ENCODE measurements at places on chromosomes 12 and 14. TPM values are rescaled to one million over a fixed set of nuclear protein-coding genes. Genes with fewer than 3 reads are reported as not detected.

The LTBR gene
- total RNA-seq: 122 TPM

The SOAT2 gene
- total RNA-seq: not detected

The CFAP251 gene
- 8.2 TPM for total RNA-seq

The CIROP gene
- not detected for total RNA-seq

The GLIPR1 gene
- total RNA-seq: 52.0 TPM

Data from lower lobe of right lung (tissue), 2 donors.